ENCODE measurements at places on chromosomes 7 and 10. TPM values are rescaled to one million over a fixed set of nuclear protein-coding genes. Genes with fewer than 3 reads are reported as not detected.

The DPY19L1 gene
- 32.9 TPM for total RNA-seq

The TMEM229A gene
- not detected for total RNA-seq

The HOGA1 gene
- total RNA-seq = 0.86 TPM

The TMEM176A gene
- not detected for total RNA-seq

The FOXI2 gene
- total RNA-seq = not detected

The SUN3 gene
- total RNA-seq = not detected

The CPA2 gene
- total RNA-seq = 0.32 TPM

The IDI1 gene
- total RNA-seq = 114 TPM

The OR2A5 gene
- not detected for total RNA-seq

The H2BK1 gene
- not detected for total RNA-seq

DNA sequence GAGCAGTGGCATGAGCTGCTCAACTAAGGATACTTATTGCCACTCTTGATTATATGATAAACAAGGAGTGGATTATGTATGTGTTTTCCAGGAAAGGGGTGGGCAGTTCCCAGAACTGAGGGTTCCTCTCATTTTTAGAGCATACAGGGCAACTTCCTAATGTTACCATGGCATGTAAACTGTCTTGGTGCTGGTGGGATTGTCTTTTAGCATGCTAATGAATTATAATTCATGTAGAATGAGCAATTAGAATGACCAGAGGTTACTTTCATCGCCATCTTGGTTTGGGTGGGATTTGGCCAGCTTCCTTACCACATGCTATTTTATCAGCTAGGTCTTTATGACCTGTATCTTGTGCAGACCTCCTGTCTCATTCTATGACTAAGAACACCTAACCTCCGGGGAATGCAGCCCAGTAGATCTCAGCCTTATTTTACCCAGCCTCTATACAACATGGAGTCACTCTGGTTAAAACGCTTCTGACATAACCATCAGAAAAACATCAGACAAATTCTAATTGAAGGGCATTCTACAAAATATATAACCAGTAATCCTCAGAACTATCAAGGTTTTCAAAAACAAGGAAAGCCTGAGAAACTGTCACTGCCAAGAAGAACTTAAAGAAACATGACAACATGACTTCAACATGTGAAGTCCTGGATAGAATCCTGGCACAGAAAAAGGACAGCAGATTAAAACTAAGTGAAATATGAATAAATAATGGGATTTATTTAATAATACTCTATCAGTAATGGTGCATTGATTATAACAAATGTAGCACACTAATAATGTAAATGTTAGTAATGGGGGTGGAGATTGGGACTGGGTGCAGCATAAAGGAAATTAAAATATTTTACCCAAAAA, 365.0 kb downstream of the SEMA3D start:
- DNase-seq = no peak

- DNase-seq = peak; percentile 26
Measured at GRCh38 chr10:103679096-103679790, 176.1 kb downstream of the SH3PXD2A start.

- DNase-seq = no peak
Measured at GRCh38 chr7:44222776-44223261, 22.0 kb downstream of the YKT6 start.

- DNase-seq = peak; percentile 72
Measured at GRCh38 chr10:3217301-3217700, 44.7 kb upstream of the PITRM1 start.

GRCh38 chr7:767941-768731, 41.1 kb upstream of the PRKAR1B start:
- peak; percentile 96 for DNase-seq

DNA sequence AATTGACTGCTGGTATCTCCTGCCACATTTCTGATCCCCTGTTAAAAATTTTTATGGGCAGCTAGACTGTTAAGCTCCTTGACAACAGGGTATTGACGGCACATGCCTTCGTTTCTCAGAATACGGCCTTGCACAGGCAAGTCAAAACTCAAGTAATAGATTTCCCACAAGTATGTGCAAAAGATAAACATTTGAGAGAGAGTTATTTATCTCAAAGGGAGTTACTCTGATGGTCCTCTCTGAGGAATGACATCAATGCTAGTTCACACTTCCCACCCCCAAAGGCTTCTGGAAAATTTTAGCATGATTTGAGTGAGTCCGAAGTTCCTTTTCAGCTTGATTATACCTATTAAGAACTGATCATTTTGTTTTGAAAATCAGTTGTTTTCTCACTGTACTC, 71.9 kb downstream of the JCAD start:
- DNase-seq = peak; percentile 93

DNA sequence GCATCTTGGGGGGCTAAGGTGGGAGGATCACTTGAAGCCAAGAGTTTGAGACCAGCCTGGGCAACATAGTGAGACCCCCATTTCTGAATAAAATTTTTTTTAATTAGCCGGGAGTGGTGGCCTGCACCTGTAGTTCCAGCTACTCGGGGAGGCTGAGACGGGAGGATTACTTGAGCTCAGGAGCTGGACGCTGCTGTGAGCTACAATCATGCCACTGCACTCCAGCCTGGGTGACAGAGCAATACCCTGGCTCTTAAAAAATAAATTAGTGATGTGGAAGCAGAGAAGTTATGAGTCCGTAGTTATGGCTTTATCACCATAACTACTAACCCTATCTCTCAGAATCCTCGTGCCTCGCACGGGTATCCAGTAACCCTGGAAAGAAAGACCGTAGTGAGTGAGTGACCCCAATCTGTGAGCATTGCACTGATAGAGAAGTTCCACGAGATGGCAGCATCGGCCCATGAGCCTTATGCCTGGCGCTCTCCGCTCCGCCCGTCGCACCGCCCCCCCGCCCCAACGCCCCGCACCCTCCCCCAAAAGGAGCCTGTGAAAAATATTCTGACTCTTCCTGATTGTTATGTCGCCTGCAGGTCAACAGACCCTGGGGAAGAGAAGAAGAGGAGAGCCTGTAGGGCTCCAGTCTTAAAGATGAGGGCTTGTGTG, 4.9 kb upstream of the SLC29A3 start:
- DNase-seq = peak; percentile 48

GRCh38 chr7:116277070-116277469, 66.7 kb downstream of the TES start:
- no peak for DNase-seq

DNA sequence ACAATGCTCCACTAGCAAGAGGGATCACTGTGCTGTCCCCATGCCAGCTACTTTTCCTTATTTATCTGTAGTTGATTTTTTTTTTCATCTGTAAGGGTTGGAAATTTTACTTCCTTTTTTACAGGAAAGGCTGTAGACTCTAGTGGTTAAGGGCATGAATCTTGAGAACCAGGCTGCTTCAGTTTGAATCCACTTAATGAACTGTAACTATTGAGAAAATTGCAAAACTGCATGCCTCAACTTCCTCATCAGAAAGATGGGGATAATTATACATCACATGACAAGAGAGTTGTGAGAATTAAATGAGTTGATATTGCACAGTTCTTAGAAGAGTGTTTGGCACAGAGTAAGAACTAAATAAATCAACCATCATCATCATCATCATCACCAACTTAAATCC, 106.4 kb upstream of the GSDME start:
- DNase-seq = no peak

DNA sequence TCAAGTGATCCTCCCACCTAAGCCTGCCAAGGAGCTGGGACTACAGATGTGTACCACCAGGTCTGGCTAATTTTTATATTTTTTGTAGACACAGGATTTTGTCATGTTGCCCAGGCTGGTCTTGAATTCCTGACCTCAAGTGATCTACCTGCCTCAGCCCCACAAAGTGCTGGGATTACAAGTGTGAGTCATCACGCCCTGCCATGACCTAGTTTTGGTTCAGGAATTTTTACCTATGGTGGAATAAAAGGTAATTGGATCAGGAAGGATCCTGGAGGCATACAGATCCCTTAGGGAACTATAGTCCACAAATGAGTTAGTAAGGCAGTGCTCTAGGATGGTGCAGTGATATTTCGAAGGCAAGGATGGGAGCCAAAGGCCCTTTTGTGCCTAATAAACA, 717.9 kb downstream of the PHTF2 start:
- DNase-seq = no peak

- no peak for DNase-seq
Measured at GRCh38 chr7:150410131-150410530, 31.0 kb downstream of the ZNF775 start.

GRCh38 chr10:23408330-23408976, 30.4 kb upstream of the OTUD1 start:
- peak; percentile 97 for DNase-seq

GRCh38 chr10:112389271-112389822, 15.4 kb downstream of the ACSL5 start:
- DNase-seq = peak; percentile 31

DNA sequence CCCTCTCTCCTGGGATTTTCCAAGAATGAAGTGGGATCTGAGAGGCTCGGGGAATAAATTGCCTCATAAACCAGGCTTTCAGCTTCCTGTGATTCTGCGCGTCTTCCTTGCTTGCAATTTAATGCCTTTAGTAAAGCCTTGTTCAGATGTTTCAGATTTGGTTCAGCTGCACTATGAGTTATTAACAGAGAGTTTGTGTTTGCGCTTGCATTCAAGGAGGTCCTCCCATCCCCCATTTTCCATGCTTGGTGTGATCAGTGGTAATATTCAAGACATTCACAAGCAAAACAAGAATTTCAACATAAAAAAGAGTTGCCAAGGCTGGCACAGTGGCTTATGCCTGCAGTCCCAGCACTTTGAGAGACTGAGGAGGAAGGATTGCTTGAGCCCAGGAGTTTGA, 1068.9 kb downstream of the TYW1 start:
- DNase-seq = no peak

- DNase-seq = no peak
Measured at GRCh38 chr7:106038916-106039315, 73.2 kb downstream of the SYPL1 start.

- DNase-seq = no peak
Measured at GRCh38 chr10:1369665-1370064, 313.5 kb downstream of the WDR37 start.
